ENCODE measurements at places on chromosomes 1 and 21.

DNA sequence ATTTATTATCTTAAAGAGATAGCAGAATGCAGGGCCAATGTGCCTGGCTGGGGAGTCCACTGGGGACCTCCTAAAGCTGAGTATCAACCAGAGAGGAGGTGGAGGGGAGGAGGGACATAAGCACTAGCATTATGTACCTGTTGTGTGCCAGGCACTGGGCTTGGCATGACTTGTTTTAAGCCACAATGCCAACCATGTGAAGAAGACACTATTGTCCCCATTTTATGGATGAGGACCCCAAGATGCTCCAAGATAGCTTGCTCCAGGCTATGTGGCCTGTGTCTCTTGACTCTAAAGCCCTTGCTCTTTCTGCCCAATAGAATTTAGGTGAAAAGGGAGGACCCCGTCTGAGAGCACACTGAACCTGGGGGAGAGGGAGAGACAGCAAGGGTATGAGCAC is 111.3 kb downstream of the GLIS1 start:
- DNase-seq = no peak

DNA sequence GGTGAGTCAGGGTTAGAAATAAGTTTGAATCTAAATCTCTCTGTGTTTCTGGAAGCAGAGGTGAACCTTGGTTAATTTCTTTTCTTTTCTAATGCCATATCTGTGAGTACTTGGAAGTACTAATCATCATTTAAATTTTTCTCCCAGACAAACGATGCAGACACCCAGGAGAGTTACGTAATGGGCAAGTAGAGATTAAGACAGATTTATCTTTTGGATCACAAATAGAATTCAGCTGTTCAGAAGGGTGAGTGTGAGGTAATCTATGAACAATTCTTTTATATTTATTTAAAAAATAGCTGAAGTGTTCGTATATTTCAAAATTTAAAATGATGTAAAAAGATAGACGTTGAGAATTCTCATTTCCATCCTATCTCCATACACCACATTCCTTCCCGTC is 11.2 kb downstream of the C4BPA start:
- no peak for DNase-seq

DNA sequence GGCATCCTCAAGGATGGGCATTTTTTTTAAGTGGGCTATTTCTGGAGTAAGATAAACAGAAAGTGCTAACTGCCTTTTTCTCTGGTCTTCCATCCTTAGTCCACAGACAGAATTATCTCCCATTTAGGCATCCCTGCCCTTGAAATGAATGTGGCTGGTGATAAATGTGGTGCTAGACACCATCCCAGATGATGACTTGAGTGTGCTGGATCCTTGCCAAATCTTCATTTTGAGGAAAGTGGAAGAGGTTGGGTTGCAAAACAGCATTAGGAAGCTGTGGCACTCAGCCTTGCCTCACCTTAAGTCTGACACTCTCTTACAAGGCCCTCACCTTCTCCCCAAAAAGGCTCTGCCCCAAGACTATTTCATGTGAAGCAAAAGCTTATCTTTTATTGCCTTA is 19.2 kb downstream of the MAB21L3 start:
- DNase-seq = no peak

- DNase-seq = no peak
Measured at GRCh38 chr1:44571712-44572571, 102.3 kb downstream of the TMEM53 start.
